Stromal cell of bone marrow (primary cell): ENCODE measurements at places on chromosomes 5 and 9.

- DNase-seq, result no peak
These were observed 8.3 kb upstream of the ENC1 start for GRCh38 chr5:74648835-74649293.

- no peak for DNase-seq
These were observed 9.0 kb upstream of the CATSPER3 start for GRCh38 chr5:134958755-134959154.

GRCh38 chr5:180045889-180046499 is 25.6 kb downstream of the RNF130 start:
- DNase-seq, result no peak

DNA sequence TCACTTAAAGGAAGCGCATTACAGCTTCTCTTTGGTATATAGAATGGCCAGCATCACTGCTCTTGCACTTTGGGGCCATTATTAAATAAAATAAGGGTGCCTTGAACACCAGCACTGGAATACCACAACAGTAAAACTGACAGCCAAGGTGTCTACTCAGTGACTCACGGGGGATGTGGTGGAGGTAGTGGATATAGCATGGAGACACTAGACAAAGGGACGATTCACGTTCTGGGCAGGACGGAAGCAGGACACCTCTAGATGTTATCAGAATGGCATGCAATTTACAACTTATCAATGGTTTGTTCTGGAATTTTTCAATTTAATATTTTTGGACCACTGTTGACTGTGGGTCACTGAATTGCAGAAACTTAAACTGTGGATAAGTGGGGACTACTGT is 32.9 kb upstream of the PDE8B start:
- no peak for DNase-seq

DNA sequence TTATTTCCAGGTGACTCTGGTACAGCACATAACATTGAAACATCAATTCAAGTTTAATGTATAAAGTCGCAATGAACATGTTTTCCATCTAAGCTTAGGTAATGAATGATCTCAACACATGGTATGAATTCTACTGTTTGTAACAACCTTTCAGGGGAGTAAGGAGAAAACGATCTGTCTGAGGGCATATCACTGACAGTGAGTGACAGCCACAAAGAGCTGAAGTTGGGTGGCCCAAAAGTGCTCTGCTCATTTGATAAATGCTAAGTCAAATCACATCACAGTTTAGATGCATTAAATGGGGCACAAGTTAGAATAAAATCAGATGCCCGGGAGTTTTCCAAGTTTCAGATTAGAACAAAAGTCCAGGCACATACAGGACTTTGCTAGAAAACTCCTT is 1.2 kb downstream of the FANCC start:
- no peak for DNase-seq

DNA sequence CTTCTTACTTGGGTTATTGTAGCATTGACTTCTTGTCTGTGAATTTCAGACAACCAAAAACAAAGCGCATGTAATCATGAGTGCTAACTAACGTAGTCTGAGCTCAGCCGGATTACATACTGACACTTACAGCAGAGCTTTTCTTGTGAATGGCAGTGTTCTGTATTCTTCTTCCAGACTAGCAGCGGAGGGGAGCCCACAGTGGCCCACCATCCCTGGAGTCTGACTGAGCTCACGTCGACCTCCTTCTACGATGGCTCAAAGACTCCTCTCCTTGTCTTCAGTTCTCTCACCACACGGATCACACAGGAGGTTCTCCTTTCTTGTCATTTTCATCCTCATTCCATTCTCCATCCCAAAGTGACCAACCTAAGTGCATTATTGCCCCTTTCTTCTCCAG is 211.4 kb downstream of the CHSY3 start:
- no peak for DNase-seq

GRCh38 chr5:55327281-55327680 is 19.5 kb downstream of the MTREX start:
- DNase-seq, result no peak

DNA sequence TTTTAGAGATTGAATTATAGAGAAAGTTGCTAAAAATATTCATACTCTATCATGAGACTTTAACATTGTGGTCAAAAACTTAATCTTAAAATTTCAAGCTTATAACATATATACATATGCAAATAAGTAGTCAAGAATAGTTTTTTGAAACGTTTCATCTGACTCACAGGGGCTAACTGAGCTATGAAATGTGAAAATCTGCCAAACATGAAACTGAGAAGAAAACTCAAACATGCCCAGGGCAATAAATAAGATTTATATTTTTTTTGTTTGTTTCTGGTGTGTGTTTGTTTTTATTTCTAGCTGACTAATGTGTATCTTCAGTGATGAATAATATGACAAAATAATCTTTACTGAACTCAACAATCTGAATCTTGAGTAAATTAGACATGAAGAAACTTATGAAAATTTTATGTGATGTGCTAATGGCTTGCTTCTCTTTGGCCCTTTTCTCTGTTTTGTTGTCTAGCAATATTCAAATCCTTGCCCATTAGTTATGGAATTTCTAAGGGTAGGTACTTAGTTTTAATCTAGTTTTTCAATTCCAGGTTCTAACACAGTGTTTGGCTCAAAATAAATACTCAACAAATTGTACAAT is 99.9 kb downstream of the FAM174A start:
- DNase-seq, result peak; percentile 15

GRCh38 chr5:1743061-1743768 is 56.4 kb downstream of the MRPL36 start:
- DNase-seq, result no peak

DNA sequence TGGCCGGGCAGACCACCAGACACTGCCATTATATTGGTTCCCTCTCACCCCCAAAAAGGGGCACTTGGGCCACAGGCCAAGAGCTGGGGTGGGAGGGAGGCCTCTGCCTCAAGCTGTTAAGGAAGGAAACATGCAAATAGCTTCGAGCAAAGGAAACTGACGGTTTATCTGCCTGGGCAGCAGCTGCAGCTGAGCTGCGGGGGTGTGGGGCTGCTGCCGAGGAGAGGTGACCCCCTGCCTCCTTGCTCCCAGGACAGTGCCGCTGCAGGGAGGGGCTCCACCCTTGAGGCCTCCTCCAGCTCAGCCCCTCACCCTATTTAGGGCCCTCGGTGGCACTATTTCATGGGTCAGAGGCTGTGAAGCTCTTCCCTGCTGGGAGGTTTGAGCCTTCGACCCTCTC is 789 bp downstream of the DOK3 start:
- no peak for DNase-seq

GRCh38 chr5:100424017-100424416 is 111.2 kb upstream of the FAM174A start:
- no peak for DNase-seq

DNA sequence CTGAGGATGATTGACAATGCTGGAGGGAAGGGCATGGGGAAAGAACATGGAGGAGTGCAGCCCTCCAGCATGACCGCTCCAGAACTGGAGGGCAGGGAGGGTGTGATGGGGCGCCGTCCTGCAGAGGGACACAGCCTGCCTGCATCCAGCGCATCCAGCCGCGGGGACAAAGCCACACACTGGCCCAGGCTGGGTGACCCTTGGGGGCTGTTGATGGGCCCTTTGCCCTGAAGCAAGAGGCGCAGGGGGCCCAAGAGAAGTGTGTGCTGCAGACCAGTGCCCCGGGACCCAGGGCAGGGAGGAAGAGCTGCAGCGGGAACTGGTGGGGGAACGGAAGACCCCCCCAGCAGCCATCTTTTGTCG is 169.8 kb upstream of the PPP1R26 start:
- no peak for DNase-seq

GRCh38 chr9:70392850-70393249 is 21.6 kb downstream of the KLF9 start:
- no peak for DNase-seq

- DNase-seq, result no peak
These were observed 52.4 kb upstream of the PHYKPL start for GRCh38 chr5:178284996-178285395.

DNA sequence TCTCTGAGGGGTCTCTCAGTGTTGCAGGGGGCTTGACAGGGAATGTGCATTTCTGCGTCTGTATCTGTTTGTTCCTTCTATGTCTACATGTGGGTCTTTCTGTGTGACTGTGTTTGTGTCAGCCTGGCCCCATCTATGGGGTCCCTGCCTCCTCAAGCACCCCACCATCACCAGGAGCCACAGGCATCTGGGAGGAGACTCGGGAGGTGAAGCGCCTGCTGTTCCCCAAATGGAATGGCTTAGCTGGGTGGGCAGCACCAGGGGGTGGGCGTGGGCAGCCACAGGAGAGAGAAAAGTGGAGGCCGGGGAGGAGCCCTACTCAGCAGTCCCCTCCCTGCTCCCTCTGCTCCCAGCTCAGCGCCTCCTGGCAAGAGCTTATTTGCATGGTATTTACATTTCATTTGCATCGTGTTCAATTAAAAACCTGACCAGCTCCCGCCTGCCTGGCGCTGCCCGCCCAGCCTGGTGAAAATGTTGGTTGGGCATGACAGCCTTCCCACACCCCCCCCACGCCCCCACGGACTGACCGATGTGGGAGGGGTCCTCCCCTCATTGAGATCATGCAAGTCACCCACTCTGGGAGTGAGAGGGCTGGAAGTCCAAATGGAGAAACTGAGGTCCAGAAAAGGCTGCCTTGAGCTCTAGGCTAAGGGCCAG is 50.5 kb downstream of the CXXC5 start:
- no peak for DNase-seq

DNA sequence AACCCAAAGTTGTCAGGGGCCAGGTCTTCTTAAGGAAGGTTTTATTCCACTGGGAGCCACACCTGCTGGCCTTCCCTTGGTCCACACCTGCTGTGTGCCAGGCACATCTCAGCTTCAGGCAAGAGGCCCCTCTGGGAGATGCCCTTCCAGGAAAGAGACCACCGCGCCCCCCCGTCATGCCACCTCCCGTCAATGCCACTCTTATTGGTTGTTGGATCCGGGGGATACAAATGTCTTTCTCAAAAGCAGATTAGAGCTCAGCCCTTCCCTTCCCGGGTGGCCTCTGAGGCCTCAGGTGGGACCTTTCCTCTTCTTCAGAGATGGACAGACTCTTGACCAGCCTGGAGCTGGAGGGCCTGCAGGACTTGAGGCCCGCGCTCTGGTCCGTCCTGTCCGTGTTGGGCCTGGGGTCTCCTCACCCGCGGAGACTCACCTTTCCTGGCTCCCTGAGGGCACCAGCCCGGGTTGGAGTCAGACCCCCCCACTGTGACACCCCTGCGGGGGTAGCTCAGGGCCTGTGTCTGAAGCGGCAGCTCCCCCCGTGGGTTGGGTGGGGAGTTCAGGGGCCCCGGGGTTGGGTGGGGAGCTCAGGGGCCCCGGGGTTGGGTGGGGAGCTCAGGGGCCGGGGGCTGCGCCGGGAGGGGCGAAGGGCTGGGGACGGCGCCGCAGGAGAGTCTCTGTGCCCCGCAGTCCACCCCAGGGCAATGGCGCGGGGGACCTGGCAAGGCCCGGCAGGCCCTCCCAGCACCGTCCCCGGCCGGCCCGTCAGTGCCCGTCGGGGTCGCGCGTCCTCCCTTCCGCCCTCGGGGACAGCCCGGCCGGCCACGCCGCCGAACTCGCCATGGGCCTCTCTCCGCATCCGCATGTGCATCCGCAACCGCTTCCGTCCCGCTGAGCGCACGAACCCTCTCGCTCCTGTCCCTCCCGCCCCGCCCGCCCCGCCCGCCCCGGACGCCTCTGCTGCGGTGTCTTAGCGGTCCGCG is 3.7 kb upstream of the SLC9A3 start:
- DNase-seq, result no peak

DNA sequence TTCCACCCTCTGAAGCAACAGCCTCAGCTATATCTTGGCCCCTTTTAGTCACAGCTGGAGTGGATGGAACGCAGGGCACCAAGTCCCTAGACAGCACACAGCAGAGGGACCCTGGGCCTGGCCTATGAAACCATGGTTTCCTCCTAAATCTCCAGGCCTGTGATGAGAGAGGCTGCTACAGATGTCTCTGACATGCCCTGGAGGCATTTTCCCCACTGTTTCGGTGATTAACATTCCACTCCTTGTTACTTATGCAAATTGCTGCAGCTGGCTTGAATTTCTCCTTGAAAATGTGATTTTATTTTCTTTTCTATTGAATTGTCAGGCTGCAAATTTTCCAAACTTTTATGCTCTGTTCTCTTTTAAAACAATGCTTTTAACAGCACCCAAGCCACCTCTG is 384.8 kb downstream of the PRR16 start:
- no peak for DNase-seq

DNA sequence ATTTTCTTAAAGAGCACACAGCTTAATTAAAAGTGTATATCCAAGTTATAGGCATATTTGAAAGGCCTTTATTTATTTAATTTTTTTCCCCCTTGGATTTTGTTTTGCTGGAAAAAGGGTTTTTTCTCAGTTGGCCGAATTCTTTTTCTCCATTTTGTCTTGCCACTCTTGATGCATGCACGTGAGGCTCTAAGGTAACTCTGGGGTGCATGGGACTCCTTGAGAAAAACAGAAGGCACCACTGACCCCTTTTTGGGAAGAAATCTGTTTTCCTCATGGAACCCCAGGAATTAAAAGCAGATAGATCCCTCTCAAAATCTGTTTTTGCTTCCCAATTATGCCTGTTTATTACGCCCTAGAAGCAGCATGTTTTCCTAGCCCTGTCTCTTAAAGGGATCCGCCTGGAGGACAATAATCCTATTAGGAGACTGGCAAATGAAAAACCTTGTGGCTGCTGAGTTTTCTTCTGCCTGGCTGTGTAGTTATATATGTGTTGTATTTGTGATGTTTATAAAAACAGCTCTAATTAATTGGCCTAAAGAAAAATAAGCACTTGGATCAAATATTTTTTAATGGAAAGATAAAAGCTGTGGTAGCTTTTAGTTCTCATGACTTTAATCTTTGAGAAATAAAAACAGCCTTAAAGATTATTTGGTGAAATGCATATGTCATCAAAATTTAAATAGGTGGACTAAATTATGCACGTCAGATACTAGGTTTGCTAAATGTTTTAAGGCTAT is 435.1 kb upstream of the CDH9 start:
- DNase-seq, result no peak

DNA sequence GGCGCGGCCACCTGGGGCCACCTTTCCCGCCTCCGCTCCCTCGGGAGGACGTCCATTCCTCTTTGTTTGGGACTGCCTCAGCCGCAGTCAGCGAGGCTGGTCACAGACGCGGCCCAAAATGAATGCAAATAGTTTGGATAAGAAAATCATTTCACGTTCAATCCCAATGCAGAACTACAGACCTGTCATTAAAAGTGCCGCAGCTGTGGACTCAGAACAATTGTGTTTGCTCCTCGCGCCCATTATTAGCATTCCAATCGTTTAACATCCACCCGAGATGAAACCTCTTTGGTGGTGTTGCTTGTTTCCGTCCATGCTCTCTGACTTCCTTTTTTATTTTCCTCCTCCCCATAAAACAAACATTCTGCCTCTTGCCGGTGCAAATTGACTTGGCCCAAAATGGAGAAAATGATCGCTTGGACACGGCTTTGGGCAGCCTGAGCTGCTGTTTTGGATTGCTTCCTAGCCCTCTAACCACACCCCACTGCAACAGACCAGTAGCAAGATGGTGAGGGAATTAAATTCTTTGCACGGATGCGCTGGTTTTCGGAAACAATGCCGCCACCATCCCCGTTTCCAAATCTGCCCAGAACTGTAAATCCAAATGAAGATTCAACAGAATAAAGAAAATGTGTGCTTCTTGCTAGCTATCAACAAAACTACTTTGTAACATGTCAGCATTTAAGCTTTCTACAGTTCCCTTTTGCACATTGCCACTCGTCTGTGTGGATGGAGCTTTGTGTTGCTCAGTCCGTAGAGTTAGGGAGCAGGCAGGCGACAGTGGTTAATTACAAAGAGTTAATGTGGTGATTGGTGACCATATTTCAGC is 784 bp downstream of the NLN start:
- peak; percentile 64 for DNase-seq

GRCh38 chr9:132288966-132289365 is 65.8 kb downstream of the SETX start:
- no peak for DNase-seq
